HTR-8/SVneo (cell line): ENCODE measurements at places on chromosomes 12 and 14.
A peak's percentile ranks its signal among the peaks of the same experiment; 100 is the strongest.

DNA sequence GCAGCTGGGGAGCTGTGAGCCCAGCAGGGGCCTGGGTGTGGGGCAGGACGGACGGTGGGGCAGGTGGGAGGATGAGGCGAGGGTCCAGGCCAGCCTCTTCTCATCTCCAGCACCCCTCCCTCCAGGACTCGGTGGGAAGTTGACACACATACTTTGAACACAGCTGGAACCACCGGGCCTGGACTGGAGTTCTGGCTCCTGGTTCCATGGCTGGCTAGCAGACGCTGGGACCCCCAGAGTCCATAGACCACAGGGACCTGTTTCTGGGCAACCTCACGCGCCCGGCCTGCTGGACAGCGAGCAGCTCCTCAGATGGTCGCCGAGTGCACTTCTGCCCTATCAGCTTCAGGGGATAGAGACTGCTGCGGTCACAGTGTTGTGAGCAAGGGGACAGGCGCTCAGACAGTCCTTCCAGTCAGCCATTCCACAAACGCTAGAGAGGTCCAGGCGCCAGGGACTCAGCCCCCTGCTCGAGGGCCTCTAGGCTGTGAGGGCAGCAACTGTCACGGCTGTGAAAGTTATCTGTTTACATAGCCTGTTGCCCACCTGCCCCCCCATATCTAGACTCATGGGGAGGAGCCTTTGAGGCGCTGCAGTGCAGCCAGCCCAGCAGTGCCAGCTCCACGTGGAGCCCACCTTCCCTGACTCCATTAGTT, 25.2 kb downstream of the TCHP start:
- no peak for DNase-seq

GRCh38 chr14:61939776-61940175, 177.6 kb downstream of the SNAPC1 start:
- no peak for DNase-seq

DNA sequence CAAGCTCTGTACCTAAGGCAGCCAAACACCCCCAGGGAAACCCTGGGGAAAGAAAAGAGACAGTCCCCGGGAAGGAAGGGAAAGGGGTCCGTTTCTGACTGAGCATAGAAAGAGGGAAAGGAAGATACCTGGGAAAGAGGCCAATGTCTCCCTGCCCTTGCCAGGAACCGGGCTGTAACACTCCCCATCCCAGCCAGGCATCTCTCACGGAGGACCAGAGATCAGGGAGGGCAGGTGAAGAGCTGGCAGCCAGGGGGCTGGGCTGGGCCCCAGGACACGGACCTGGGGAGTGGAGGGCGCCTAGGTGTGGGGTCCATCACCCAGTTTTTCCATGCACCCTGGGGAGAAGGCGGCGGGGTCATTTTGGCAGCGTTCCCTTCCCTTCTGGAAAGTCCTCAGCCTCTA, 18.9 kb upstream of the PLEKHH1 start:
- no peak for DNase-seq

GRCh38 chr12:78530100-78530765, 334.3 kb upstream of the SYT1 start:
- no peak for DNase-seq

GRCh38 chr12:58396239-58396638, 454.9 kb downstream of the ATP23 start:
- no peak for DNase-seq

GRCh38 chr14:94423453-94424056, 29.0 kb downstream of the SERPINA11 start:
- DNase-seq = peak; percentile 67

GRCh38 chr12:19431407-19432308, 7.6 kb upstream of the AEBP2 start:
- DNase-seq = peak; percentile 73
